ENCODE measurements at places on chromosomes 13 and 19.

GRCh38 chr13:33108620-33109019 is 92.4 kb downstream of the KL start:
- DNase-seq: peak; percentile 59

GRCh38 chr13:93151277-93151676 is 75.3 kb upstream of the GPC6 start:
- peak; percentile 83 for DNase-seq

DNA sequence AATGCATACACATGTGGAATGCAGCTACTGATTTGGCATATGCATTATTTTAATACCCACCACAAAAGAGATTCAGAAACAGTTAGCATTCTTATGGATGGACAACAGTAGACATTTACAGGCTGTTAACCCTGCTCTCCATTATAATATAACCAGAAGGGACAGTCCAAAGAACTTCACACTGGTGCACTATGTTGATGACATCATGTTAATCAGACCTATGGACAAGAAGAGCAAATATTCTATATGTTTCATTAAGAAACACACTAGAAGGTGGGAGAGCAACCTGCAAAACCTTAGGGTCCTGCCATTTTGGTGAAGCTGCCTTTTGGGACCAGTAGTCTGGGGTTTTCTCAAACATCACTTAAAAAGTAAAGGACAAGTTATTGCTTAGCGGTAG is 701.3 kb downstream of the UQCRFS1 start:
- no peak for DNase-seq

- peak; percentile 88 for DNase-seq
These were observed 616.4 kb downstream of the EFNB2 start for GRCh38 chr13:105918842-105919741.

GRCh38 chr19:652467-653389 is 10.3 kb downstream of the RNF126 start:
- no peak for DNase-seq

DNA sequence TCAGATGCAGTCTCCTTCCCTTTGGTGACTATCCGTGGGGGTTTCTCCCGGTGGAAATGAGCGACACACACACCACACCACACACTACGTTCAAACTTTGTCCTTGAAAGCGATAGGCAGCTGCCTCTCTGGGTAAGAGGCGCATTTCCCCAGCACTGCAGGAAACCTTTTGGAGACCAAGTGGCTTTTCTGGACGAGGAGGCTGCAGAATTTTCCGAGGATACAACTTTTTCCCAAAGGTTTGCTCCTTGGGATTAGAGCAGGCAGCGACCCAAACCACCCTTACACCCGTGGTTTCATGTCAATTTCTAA is 38.2 kb upstream of the FLT1 start:
- DNase-seq: no peak

DNA sequence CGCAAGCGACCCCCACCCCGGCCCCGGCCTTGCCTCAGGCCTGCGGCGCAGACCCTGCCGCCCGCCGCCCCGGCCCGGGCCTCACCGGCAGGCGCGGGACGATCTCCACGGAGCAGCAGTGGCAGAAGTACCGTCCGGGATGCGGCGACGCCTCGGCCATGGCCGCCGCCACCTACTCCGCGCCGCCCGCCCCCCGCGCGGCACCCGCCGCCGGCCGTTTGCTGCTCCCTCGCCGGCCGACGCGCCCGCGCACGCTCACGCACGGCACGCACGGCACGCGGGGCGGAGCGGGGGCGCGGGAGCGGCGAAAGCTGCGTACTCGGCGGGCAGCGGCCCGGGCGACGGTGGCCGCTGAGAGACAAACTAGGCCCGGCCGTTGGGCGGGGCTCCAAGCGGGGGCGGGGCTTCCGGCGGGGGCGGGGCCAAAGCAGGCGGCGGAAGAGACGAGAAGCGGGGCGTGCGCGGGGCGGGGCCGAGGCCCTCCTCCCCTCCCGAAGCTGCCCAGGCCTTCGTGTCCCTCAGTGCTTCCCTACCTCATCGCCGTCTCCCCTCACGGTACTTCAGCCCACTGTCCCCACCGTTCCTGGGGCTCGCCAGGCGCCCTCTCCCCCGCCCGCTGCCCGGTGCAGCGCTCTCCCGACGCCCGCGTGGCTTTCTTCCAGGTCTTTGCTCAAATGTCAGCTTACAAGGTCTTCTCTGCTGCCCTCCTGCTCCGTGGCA is at the start of gene RNF126:
Gene RNF126 (minus strand): TSS at position 253 of the 720 bp plus-strand sequence. CDS start 93 bp downstream, at position 160.
- DNase-seq: peak; percentile 87

- DNase-seq: peak; percentile 53
These were observed at the start of gene LYL1 for GRCh38 chr19:13102666-13103580. Gene LYL1, minus strand, starts transcription at chr19:13102858. Its CDS starts 1,687 bp downstream, at chr19:13101171.

DNA sequence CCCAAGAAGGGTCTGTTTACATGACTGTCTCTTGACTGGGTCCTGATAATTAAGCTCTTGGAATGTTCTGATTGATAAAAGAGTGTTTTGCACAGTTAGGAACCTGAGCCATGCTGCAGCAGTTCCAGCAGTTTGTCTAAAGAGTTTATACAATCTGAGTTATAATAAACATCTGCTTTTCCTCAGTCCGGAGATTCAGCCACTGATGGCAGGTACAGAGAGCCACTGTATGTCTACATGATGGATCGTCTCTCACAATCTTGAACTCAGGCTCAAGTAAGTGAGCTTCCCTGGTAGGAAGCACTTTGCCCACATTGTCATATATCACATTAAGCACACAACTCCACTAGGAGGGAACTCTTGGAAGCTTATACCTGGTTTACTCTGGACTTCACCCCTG is 84.3 kb downstream of the UGGT2 start:
- no peak for DNase-seq

DNA sequence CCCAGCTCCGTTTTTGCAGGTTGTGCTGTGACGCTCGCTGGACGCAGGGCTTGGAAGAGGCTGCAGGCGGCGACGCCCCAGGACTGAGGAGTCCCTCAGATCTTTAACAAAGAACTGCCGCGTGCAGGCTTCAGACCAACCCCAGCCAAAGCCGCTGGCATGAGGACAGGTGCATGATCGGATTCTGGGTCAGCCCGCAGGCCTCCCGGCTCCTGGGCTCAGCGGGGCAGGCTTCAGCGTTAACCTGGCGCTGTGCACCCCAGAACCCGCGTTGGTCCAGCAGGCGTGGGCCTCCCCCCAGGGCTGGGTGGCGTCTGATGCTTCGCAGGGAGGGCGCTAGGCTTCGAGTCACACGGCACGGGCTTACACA is 920 bp upstream of the TIMM13 start:
- peak; percentile 42 for DNase-seq

DNA sequence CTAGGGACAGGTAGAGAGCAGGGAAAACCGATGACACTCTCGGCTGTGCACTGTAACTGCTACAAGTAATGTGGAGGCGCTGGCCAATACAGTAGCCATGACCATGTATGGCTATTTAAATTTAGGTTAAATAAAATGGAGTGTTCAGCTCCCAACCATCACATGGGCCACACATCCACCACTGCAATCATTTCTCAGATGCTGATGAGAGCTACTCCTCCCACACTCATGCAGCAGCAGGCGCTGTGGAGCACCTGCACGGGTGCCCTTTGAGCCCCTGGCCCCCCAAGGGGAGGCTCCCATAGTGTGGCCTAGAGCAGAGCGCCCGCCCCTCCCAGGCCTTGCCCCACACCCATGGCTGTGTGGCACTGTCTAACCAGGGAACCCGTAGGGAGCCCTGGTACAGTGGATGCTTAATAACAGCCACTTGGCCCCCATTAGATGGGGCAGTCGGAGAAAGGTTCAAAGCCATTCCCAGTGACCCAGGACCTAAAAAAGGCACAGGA is 6.0 kb downstream of the ACP4 start:
- DNase-seq: no peak

DNA sequence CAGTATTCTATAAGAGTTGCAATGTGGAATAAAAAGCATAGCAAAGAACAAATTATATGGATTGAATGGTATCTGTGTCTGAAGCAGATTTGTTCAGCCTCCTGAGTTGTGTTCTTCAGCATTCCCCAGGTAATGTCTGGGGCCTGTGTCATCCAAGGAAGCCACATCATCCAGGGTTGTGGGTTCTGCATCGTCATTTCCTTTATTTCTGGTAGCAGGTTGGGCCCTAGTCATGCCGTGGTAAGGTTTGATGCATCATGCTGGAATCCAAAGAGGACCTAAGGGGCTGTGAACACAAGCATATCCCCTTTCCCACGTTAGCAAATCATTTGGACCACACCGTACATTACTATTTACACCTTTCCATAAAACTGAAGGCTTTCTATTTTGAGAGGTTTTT is 131.0 kb upstream of the ZNF91 start:
- no peak for DNase-seq

DNA sequence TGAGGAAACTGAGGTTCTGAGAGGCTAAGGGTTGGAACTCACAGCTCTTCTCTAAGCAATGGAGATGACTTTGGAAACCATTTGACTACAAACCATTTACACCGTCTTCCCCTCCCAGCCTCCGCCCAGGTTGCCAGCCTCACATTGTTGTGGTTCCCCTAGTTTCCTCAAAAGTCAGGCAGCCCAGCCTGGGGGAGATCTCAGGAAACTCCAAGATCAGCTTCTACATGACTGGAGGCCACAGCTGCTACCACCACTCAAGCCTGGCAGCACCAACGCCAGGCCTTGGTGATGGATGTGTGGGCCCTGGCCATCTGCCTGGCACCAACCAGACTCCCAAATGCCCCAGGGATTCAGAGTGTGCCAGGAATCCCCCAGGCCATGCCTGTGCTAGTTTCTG is 207.9 kb downstream of the TSHZ3 start:
- DNase-seq: peak; percentile 17

- DNase-seq: no peak
These were observed 102.1 kb downstream of the ITGBL1 start for GRCh38 chr13:101554420-101555125.

- peak; percentile 5 for DNase-seq
These were observed 500.9 kb upstream of the HTR2A start for GRCh38 chr13:47397739-47398138.

- no peak for DNase-seq
These were observed 3.9 kb upstream of the RNF6 start for GRCh38 chr13:26225896-26226617.

GRCh38 chr13:52374873-52375411 is 31.0 kb downstream of the THSD1 start:
- no peak for DNase-seq

DNA sequence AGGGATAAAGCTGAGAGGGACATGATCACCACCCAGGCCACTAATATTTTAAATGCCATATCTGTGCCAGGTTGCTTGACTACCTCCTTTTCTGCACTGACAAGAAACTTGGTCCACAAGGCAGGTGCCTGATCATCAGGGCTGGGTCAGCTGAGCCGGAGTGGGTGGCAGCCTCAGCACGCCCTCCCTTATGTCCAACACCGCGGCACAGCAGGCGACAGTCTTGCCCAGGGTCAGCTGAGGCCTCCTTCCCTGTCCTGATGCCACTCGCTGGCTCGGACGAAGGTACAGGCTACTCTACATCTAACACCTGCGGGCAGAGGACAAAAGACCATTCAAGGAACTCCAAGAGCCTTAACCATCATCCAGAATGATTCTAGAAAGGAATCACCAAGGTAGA is 16.9 kb downstream of the ZC3H4 start:
- DNase-seq: no peak

- no peak for DNase-seq
These were observed 155.2 kb downstream of the GPC5 start for GRCh38 chr13:91553584-91553983.

DNA sequence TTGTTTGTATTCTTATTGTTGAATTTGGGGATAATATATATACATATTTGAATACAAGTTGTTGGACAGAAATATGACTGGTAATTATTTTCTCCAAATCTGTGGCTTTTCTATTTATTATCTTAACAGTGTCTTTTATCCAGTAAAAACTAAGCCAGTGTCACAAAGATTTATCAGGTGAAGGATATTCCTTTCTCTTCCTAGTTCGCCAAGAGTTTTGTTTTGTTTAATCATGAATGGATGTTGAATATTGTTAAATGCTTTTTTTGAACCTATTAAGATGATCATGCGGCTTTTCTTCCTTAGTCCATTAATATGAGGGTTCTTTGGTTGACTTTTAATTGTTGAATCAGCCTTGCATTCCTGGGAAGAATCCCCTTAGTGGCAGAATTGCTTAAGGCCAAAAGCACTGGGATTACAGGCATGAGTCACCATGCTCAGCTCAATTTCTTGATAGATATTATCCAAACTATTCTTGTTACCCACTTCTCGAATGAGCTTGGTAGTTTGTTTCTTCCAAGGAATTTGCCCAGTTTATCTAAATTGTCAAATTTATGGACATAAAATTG is 53.3 kb downstream of the TEX26 start:
- DNase-seq: peak; percentile 78

DNA sequence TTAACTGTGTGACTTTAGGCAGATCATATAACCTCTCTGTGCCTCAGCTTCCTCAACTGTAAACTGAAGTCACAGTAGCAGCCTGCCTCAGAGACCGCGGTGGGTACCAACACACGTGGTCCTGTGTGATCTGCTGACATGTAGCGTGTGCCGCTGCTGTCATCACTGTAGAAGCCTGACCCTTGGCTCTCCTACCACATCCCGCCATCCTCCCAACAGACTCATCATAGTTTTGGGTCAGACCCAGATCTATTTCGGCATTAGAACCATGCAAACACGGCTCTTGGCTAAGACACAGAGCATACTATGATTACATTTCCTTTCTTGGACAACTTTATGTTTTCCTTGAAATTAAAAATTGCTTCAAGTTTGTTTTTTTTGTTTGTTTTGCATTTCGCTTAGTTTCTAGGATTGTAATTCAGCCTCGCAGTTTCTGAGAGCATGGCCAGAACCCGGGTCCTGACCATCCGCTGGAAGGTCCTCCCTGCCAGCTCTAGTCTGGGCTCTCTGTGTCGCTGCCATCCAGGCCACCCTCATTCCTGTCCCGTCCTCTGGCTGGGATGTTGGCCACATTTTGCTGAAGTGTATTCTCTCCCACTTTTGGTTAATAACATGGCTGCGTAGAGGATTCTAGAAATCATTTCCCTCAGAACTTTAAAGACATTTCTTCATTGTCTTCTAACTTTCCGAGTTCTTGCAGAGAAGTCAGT is 53.0 kb downstream of the GGACT start:
- DNase-seq: no peak

DNA sequence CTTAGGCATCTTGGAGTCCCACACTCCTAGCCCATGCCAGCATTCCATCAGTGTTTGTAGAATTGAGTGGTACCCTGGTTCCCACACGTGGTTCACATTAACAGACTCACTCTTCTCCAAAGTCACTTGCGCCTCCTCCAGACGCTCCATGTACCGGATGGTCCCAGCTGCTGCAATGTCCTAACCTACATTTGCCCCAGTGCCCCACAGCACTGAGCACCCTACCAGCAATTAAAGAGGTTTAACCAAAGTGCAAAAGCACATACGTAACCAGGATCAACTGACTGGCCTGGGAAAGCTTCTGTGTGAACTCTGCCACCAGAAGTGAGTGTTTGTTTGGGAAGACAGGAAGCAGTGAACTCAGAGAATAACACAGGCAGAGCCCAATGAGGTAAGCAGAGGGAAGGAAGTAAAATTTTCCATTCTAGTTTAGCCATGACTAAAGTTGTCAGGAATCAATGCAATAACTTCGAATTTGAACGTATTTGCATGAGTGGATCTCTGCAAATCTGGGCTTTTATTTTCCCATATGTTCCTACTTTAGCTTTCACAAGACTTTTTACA is 7.3 kb upstream of the MEDAG start:
- peak; percentile 99 for DNase-seq

- peak; percentile 60 for DNase-seq
These were observed 918.8 kb downstream of the SLITRK1 start for GRCh38 chr13:82963226-82964099.

All from iris pigment epithelial cell (primary cell).